ENCODE measurements at places on chromosomes 3 and 15. TPM values are rescaled to one million over a fixed set of nuclear protein-coding genes. Genes with fewer than 3 reads are reported as not detected.

The CORO2B gene
- 0.07 TPM for total RNA-seq

GRCh38 chr15:74396445-74397238, 29.2 kb upstream of the CYP11A1 start:
- DNase-seq = peak; percentile 79

DNA sequence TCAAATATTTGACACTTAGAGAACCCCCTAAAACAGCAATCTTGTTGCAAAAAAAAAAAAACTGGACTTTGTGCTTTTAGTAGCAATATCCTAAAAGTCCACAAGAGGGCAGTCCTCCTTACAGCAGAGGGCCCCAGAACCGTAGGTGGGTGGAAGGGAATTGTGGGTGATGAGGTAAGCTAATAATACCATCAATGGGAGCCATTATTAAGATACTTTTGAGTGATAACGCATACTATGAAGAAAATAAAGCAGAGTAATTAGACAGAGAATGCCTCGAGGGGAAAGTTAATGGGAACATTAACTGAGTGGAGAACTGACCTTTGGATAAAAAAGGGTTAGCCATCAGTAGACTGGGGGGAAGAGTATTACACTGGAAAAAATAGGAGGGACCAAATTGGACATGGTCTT, 229.9 kb downstream of the THRB start:
- no peak for DNase-seq

DNA sequence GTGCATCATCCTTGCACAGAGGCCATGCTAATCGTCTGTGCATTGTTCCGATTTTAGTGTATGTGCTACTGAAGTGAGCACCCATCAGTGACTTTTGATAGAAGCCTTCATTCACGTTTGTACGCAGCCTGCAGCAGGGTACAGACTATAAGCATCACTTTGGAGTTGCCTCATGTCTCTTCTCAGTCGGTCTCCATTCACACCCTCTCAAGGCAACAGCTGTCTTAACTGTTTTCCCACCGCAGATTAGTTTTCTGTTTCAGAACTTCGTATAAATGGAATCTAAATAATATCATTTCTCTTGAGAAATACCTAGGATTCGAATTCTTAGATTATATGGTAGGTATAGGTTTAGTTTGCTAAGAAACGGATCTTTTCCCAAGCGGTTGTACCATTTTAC, 143.2 kb downstream of the KLHL25 start:
- no peak for DNase-seq

- no peak for DNase-seq
These were observed 83.0 kb upstream of the DLG1 start for GRCh38 chr3:197381371-197381770.
